ENCODE measurements at places on chromosomes 7 and 10.
A peak's percentile ranks its signal among the peaks of the same experiment; 100 is the strongest.

DNA sequence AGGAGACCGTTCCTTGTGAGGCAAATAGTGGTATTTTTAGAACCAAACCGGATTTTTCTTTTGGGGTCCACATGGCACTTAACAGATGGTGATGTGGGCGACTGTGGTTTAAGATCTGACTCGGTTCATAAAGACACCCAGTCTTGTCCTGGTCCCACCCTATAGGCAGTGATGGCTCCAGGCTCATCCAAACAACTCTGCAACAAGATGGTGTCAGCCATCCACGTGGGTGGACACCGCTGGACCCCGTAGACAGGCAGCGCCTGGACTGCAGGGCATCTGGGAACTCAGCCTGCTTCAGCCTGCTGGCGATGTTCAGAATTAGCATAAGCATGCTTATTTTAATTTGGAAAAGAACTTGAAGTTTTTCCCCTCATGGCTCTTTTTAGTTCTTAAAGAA lies 258.4 kb upstream of the FZD1 start:
- no peak for DNase-seq
- H3K4me1 ChIP-seq: no peaks in the 10 kb centered on the region
- H3K36me3 ChIP-seq: no peaks in the 10 kb centered on the region

DNA sequence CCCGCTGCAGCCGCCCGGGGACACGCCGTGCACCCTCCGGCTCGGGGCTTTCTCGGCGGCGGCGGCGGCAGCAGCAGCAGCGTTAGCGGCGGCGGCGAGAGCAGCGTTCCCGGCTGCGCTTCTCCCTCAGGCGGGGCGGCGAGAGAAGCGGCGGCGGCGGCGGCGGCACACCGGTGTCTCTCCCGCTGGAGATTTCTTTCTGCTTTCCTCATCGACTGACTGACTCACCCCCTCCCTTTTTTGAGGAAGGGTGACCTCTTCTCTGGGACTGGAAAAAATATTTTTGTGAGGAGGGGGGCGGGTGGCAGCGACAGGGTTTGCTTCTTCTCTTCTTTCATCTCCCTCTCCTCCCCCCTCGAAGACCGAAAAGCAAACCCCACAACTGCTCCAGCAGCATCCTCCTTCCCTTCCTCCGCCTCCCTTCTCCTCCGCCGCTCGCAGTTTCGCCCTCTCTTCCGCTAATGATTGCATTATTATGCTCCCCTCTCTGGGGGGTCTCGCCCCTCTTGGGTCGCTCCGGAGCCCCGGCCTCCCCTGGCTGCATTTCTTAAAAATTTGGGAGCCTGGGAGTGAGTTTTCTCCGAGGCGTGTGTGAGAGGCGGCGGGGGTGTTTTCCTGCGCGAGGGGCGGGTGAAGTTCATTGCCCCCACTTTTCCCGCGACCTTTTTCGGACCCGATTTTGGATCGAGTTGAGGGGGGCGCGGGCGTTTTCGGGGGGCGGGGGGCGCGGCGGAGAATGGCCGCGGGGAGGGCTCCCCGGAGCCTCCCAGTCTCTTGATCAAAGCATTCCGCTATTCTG lies 411 bp downstream of the AUTS2 start:
- H3K4me1 ChIP-seq: peaks cover 43% of the 10 kb centered on the region
- peak overlapping the region; percentile 93 for H3K4me3 ChIP-seq
- no peak for DNase-seq
- H3K36me3 ChIP-seq: no peaks in the 10 kb centered on the region
- H3K27me3 ChIP-seq: no peaks in the 10 kb centered on the region

- DNase-seq: peak; percentile 75
- no peaks in the 10 kb centered on the region for H3K27me3 ChIP-seq
- H3K4me3 ChIP-seq: no peak overlapping the region
These were observed 16.2 kb upstream of the NME8 start for GRCh38 chr7:37832194-37832593.

DNA sequence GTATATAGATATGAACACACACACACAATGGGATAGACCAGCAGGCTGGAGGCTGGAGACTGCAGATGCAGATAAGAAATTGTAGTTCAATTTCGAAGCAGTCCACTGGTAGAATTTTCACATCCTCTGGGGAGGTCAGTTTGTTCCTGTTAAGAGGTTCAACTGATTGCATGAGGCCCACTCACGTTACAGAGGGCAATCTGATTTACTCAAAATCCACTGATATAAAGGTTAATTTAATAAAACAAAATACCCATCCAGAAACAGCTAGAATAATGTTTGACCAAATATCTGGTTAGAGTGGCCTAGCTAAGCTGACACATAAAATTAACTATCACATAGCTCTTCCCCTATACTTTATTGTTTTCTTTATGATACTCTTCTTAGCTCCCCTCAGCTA lies 162.9 kb upstream of the SMIM30 start:
- no peak for DNase-seq
- no peak overlapping the region for H3K27ac ChIP-seq
- no peaks in the 10 kb centered on the region for H3K36me3 ChIP-seq
- H3K4me1 ChIP-seq: no peaks in the 10 kb centered on the region
- no peak overlapping the region for H3K4me3 ChIP-seq

DNA sequence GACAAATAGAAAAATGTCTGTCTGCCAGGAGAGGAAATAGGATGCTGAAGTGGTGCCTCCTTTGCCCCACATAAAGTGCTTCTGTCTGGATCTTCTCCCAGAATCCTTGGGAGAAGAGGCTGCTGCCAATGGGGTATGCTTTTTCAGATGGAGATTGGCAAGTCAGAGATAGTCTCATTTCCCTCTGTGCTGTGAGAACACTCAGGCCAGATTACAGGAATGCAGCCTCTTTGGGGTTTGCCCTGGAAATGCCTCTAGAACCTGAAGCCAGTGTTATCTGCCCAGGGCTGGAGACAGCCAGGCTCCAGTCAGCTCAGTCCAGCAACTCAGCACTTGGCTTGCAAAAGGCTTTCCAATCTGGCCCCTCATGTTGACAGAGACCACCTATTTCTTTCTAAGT lies 119.1 kb upstream of the PHYHIPL start:
- H3K27ac ChIP-seq: no peak overlapping the region
- no peaks in the 10 kb centered on the region for H3K4me1 ChIP-seq
- H3K36me3 ChIP-seq: no peaks in the 10 kb centered on the region
- no peaks in the 10 kb centered on the region for H3K27me3 ChIP-seq
- no peak overlapping the region for H3K4me3 ChIP-seq
- no peak for DNase-seq

DNA sequence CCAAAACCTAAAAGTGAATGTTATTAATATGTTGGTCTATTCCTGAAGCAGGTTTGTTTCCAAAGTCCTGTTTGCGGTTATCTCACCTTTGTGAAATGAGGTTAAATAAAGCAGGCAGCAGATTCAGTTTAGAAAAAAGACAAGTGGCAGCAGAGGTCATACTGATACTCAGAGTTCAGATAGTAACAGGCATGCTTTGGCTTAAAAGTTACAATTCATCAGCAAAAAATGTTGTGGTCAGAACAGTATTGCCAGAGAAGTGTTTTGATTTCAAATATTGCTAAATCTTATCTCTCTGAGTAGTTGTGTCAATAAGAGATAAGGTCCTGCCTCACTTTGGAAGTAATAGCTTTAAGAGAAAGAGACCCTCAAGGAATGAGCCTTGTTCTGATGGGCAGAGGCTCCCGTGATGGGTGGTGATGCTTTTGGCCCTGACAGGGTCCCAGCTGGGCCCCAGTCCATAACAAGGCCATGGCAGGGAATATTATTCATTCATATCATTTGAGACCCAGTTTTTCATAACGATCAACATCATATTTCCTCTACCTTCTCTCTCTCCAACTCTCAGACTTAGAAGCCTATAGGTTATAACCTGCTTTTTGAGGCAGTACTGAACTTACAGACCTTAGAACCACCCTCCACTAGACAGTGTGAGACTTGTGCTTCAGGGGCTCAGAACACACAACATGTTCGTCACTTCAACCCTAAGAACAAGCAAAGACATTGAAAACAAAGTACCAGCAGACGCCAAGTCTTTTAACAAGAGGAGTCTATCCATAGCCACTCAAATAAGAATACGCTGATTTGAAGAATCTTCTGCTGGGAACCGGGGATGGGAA lies 58.5 kb upstream of the AHR start:
- peaks cover 3% of the 10 kb centered on the region for H3K4me1 ChIP-seq
- no peak overlapping the region for H3K27ac ChIP-seq
- H3K4me3 ChIP-seq: no peak overlapping the region

DNA sequence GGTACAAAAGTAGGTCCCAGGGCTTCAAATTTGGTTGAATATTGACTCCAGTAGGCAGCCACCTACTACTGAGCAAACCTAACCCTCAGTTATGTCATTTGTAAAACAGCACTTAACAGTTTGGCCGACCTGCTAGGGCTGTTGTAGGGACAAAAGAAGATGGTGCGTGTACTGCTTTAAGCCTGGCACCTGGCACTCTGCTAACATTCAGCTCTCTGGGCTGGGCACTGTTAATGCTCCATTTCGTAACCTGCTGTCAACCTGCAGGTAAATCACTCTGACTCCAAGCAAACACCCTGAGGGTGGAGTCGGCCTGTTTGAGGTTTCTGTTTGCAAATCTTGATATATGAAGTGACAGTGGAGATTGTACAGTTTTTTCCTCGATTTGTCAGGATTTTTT lies 7.2 kb downstream of the ZKSCAN1 start:
- DNase-seq: peak; percentile 78
- peaks cover 48% of the 10 kb centered on the region for H3K36me3 ChIP-seq
- H3K27me3 ChIP-seq: no peaks in the 10 kb centered on the region
- H3K27ac ChIP-seq: peak overlapping the region; percentile 54
- no peak overlapping the region for H3K4me3 ChIP-seq

DNA sequence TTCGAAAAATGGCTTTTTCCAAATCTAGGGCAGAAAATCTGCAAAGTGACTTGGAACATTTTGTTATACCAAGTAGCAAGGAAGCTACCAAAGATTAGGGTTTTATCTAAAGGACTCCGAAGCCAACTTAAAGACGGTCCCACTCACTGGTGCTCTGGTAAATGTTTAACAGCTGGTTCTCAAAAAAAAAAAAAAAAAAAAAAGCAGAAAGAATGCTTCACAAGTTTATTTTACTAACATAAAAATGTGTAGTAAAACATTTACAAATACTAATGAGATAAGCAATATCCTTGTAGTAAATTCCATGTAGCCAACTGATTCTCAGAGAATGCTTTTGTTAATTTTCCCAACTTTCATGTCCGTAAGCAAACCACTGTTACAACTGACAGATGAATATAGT lies 38.4 kb downstream of the TAF3 start:
- no peaks in the 10 kb centered on the region for H3K36me3 ChIP-seq
- no peak overlapping the region for H3K27ac ChIP-seq
- H3K4me3 ChIP-seq: no peak overlapping the region
- no peak for DNase-seq
- H3K4me1 ChIP-seq: no peaks in the 10 kb centered on the region

GRCh38 chr7:87131771-87132170 lies 20.5 kb upstream of the DMTF1 start:
- H3K4me1 ChIP-seq: no peaks in the 10 kb centered on the region
- H3K27me3 ChIP-seq: no peaks in the 10 kb centered on the region
- H3K4me3 ChIP-seq: no peak overlapping the region
- no peak overlapping the region for H3K27ac ChIP-seq
- no peak for DNase-seq

DNA sequence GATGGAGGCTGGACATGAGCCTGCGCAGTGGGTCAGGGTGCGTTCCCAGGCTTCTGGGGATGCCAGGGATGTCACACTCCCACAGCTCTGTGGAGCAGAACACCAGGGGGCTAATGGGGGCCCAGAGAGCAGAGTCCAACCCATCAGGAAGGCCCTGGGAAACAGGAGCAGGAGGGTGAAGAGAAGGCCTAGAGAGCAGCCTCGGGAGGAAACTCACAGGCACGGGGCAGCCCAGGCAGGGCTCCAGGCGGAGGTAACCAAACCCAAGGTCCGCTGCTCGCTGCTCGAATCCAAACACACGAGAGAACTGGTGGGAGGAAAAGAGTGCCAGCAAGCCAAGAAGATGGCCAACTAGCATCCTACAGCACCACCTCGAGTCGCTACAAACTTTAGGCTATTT lies 130.7 kb upstream of the LANCL2 start:
- peaks cover 8% of the 10 kb centered on the region for H3K27me3 ChIP-seq
- H3K27ac ChIP-seq: no peak overlapping the region

GRCh38 chr7:121486590-121486989 lies 90.5 kb upstream of the FAM3C start:
- H3K4me3 ChIP-seq: no peak overlapping the region
- H3K4me1 ChIP-seq: peaks cover 24% of the 10 kb centered on the region
- H3K27me3 ChIP-seq: no peaks in the 10 kb centered on the region
- no peak for DNase-seq
- H3K36me3 ChIP-seq: no peaks in the 10 kb centered on the region

Measured in suprapubic skin (tissue), 4 donors.